ENCODE measurements at places on chromosomes 1 and 21.

GRCh38 chr1:105678334-105678733 is 1378.1 kb upstream of the PRMT6 start:
- H3K4me1 ChIP-seq, result no peaks in the 10 kb centered on the region
- no peak for DNase-seq
- no peaks in the 10 kb centered on the region for H3K36me3 ChIP-seq
- no peak overlapping the region for H3K27ac ChIP-seq
- H3K27me3 ChIP-seq, result no peaks in the 10 kb centered on the region
- H3K4me3 ChIP-seq, result no peak overlapping the region

DNA sequence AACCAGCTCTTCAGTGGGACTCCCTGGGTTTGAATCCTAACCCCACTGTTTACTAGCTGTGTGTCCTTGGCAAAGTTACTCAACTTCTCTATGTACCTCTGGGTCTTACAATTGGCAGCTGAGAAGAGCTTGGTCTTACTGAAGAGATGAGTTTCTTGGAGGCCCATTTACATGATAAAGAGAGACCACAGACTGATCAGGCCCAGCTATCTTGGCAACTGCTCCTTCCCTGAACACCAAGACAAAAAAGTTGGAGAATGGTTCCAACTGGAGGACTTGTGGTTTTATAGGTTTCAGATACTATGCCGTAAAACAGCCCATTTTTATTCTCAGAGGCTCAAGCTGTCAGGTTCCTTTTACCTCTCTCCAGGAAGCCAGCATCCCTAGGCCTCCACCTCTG is 24.8 kb upstream of the CNIH3 start:
- H3K27ac ChIP-seq, result no peak overlapping the region
- H3K36me3 ChIP-seq, result no peaks in the 10 kb centered on the region
- no peaks in the 10 kb centered on the region for H3K27me3 ChIP-seq
- no peak overlapping the region for H3K4me3 ChIP-seq

DNA sequence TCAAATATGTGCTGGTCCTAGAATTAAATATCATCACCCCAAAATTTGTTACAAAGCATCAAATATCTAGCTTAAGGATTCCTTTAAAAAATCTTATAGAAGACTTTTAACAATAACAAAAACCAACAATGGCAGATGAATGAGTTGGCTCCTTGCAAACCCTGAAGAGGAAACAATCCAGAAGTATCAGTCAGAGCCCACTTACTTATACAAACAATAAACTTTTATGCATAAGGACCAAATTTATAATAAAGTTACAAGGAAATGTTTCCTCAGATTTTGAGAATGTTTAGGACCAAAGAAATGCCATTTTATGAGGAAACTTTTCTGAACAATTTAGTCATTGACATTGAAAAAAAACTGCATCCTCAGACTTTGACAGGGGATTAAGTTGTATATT is 52.7 kb downstream of the LPAR3 start:
- no peak overlapping the region for H3K4me3 ChIP-seq
- H3K27ac ChIP-seq, result no peak overlapping the region
- no peaks in the 10 kb centered on the region for H3K27me3 ChIP-seq
- DNase-seq, result no peak

DNA sequence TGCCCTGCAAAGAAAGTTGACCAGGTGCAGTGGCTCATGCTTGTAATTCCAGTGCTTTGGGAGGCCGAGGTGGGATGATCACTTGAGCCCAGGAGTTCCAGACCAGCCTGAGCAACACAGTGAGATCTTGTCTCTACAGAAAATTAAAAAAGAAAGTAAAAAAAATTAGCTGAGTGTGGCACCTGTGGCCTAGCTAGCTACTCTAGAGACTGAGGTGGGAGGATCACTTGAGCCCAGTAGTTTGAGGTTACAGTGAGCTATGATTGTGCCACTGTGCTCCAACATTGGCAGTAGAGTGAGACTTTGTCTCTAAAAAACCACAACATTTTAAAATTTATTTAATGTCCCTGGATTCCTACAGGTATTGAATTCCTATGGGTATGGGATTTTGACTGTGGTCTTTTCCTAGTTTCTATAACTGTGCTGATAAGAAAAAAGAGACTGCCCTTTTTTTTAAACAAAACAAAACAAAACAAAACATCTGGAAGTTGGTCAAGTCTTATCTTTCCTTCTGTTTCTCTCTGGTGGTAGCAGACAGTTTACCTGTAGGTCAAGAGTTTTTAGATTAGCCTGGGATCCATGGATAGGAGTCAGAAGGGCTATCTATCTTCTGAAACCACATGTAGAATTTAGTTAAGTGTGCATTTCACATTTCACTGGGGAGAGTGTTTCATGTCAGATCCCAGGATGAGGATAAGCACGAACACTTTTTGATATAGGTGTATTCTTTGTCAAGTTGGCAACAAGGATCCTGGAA is 18.8 kb downstream of the UCK2 start:
- no peak overlapping the region for H3K4me3 ChIP-seq
- no peak overlapping the region for H3K27ac ChIP-seq
- no peaks in the 10 kb centered on the region for H3K27me3 ChIP-seq

- H3K27me3 ChIP-seq, result no peaks in the 10 kb centered on the region
- no peak overlapping the region for H3K4me3 ChIP-seq
- H3K27ac ChIP-seq, result no peak overlapping the region
- no peaks in the 10 kb centered on the region for H3K4me1 ChIP-seq
- no peaks in the 10 kb centered on the region for H3K36me3 ChIP-seq
- peak; percentile 34 for DNase-seq
Observed at GRCh38 chr1:12031039-12031980, 12.0 kb downstream of the MIIP start.

- no peaks in the 10 kb centered on the region for H3K4me1 ChIP-seq
- no peak overlapping the region for H3K4me3 ChIP-seq
- no peak overlapping the region for H3K27ac ChIP-seq
- H3K36me3 ChIP-seq, result no peaks in the 10 kb centered on the region
- no peak for DNase-seq
Observed at GRCh38 chr1:191368891-191369654, 789.2 kb upstream of the RGS18 start.

- no peaks in the 10 kb centered on the region for H3K36me3 ChIP-seq
- no peaks in the 10 kb centered on the region for H3K4me1 ChIP-seq
- no peaks in the 10 kb centered on the region for H3K27me3 ChIP-seq
- DNase-seq, result no peak
Observed at GRCh38 chr1:216176970-216177369, 246.3 kb downstream of the USH2A start.

DNA sequence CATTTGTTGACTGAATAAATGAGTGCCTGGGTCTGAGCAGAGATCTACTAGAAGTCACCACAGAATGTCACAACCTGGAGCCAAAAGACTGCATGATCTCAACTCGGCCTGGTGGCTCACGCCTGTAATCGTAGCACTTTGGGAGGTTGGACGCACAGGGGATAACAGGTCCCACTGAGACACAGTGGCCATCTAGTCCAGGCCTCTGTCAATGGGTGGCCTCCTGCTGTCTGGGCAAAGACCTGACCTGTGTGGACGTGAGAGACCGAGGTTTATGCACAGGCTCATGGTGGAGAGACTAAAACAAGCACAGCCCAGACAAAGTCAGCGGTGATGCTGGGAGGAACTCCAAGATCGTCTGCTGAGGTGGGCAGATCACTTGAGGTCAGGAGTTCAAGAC is 103.0 kb upstream of the BACE2 start:
- H3K27me3 ChIP-seq, result no peaks in the 10 kb centered on the region
- H3K27ac ChIP-seq, result no peak overlapping the region
- H3K4me1 ChIP-seq, result no peaks in the 10 kb centered on the region
- no peaks in the 10 kb centered on the region for H3K36me3 ChIP-seq
- H3K4me3 ChIP-seq, result no peak overlapping the region
- DNase-seq, result no peak

GRCh38 chr1:11285883-11286734 is 13.1 kb downstream of the UBIAD1 start:
- no peak for DNase-seq
- no peak overlapping the region for H3K4me3 ChIP-seq
- no peaks in the 10 kb centered on the region for H3K27me3 ChIP-seq
- no peaks in the 10 kb centered on the region for H3K4me1 ChIP-seq
- no peak overlapping the region for H3K27ac ChIP-seq
- no peaks in the 10 kb centered on the region for H3K36me3 ChIP-seq

- no peaks in the 10 kb centered on the region for H3K36me3 ChIP-seq
- H3K4me3 ChIP-seq, result no peak overlapping the region
- H3K27ac ChIP-seq, result no peak overlapping the region
- no peaks in the 10 kb centered on the region for H3K27me3 ChIP-seq
- H3K4me1 ChIP-seq, result no peaks in the 10 kb centered on the region
- DNase-seq, result no peak
Observed at GRCh38 chr1:162645666-162646065, 13.4 kb downstream of the DDR2 start.

DNA sequence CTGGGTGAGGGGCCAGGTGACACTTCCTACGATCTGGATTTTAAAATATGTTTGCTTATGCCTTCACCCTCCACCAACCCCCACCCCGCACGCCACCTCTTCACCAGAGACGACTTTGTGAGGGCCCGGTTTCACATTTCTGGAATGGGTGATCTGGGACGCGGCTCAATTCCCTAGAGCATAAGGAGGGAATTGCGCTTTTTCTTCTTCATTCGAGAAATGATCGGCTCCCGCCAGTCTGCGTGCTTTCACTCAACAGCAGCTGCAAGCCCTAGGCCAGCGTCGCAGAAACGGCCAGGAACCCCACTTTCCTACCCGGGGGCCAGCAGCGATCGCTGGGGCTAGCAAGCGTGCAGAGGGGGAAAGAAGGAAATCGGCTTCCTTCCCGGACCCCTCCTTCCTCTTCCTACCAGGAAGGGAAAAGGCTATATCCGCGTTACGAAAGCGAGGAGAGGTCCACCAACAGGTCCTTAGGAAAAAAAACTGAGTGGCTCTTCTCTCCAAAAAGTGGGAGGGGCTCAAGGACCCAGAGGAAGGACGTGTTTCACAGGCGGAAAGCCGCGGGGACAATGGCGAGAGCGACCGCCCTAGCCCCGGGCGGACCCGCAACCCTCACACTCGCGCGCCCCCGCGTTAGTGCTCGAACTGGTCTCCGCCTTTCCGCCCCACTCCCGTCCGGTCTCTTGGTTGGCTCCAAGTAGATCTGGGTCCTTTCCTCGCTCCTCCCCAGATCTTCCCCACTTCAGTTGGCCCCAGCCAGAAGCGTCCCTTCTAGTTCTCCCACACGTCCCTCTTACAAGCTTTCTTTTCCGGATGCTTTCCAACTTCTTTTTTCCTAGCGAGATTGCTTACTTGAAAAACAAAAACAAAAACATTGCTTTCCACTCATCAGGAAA is 1.1 kb upstream of the ADAMTS1 start:
- peak overlapping the region; percentile 82 for H3K27ac ChIP-seq
- no peaks in the 10 kb centered on the region for H3K36me3 ChIP-seq
- peak overlapping the region; percentile 52 for H3K4me3 ChIP-seq
- peaks cover 15% of the 10 kb centered on the region for H3K4me1 ChIP-seq
- peaks cover 37% of the 10 kb centered on the region for H3K27me3 ChIP-seq

GRCh38 chr21:25608044-25608737 is 910 bp upstream of the MRPL39 start:
- peak; percentile 80 for DNase-seq
- no peaks in the 10 kb centered on the region for H3K27me3 ChIP-seq
- peaks cover 8% of the 10 kb centered on the region for H3K4me1 ChIP-seq
- H3K36me3 ChIP-seq, result no peaks in the 10 kb centered on the region

DNA sequence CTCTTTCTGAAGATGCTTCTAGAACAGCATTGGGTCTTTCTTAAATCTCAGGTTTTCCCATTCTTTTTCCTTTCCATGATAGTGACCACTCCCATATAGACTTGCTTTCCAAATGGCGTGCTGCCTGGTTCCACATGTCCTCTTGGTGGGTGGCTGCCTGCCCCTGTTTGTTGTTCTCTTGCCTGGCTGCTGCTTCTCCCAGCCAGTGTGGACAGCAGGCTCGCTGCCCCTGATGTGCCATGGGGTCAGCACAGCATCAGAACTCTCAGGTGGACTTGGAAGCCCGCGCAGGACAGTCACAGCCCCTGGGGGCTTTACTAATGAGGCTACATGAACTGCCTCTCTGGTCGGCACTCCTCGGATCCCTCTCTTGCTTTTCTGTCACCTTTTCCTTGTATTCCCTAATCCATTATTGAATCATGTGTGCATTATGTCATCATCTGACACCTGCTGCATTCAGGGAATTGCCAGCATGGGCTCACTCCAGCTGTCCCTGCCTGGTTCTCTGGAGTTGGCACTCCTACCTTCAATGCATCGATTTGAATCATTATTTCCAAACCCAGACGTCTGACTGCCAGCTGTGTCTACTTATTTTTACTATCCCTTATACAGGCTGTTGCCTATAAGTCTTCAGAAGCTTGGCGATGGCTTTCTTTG is 100.5 kb upstream of the COA6 start:
- no peak overlapping the region for H3K27ac ChIP-seq
- H3K4me3 ChIP-seq, result no peak overlapping the region
- H3K4me1 ChIP-seq, result no peaks in the 10 kb centered on the region
- no peak for DNase-seq
- no peaks in the 10 kb centered on the region for H3K27me3 ChIP-seq

DNA sequence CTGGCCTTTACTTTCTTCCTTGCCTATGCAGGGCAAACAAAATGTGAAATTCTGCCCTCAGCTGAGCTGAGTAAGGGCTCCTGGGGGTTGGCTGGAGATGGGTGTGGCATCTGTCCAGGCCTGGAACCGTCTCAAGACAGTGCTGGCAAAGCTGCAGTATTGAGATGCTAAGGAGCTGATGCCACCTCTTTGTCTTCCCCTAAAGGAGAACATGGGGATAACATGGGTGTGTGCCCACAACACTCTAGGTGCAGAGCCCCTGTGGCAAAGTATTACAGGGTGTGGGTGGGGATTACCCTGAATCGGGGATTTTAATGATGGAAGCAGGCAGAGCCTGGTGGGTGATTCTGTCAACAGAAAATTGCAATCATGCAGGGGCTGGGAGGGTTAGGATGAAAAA is 2.5 kb upstream of the ST3GAL3 start:
- DNase-seq, result no peak
- H3K27me3 ChIP-seq, result no peaks in the 10 kb centered on the region
- no peak overlapping the region for H3K27ac ChIP-seq
- H3K4me3 ChIP-seq, result no peak overlapping the region
- H3K4me1 ChIP-seq, result no peaks in the 10 kb centered on the region
- peaks cover 13% of the 10 kb centered on the region for H3K36me3 ChIP-seq

DNA sequence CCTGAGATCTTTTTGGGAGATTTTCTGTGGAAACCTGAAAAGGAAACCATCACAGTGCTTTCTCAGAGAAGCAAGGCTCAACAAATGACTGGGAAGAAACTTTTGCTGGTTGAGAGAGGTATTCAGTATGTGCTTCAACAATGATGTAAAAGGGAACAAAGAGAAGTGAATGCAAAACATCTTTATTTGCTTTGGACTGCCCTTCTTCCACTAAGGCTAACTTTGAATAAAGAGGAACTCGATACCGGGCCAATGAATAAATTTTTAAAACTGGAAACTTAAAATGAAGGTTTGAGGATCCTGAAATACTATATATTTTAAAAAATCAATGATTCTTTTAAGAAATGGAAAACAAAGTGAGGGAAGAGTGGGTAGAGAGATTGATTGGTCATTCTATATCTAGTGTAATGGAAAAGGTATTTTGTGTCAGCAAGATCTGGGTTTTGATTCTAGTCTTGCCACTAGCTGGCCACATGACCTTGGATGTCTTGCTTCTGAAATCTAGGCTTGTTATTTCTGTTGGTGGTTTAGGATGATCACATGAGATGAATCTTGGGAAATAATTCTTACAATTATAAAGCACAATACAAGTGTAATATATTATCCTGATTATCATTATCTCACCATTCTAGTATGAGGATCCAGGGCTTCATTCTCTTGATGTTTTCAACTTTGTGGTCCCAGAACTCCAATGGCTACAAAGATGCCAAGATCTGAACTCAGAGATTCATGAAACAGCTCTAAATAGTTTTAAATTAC is 34.6 kb upstream of the APOBEC4 start:
- no peaks in the 10 kb centered on the region for H3K27me3 ChIP-seq
- no peaks in the 10 kb centered on the region for H3K36me3 ChIP-seq
- no peak overlapping the region for H3K27ac ChIP-seq
- H3K4me1 ChIP-seq, result no peaks in the 10 kb centered on the region

- no peaks in the 10 kb centered on the region for H3K27me3 ChIP-seq
- H3K27ac ChIP-seq, result no peak overlapping the region
- H3K4me3 ChIP-seq, result no peak overlapping the region
- H3K4me1 ChIP-seq, result no peaks in the 10 kb centered on the region
Observed at GRCh38 chr1:228825840-228826484, 90.7 kb downstream of the RHOU start.

All from colonic mucosa (tissue), 4 donors.